H4 (cell line): ENCODE measurements at places on chromosomes 1 and 21.

- no peak for DNase-seq
Observed at GRCh38 chr1:219651993-219652392, 39.1 kb upstream of the ZC3H11B start.

DNA sequence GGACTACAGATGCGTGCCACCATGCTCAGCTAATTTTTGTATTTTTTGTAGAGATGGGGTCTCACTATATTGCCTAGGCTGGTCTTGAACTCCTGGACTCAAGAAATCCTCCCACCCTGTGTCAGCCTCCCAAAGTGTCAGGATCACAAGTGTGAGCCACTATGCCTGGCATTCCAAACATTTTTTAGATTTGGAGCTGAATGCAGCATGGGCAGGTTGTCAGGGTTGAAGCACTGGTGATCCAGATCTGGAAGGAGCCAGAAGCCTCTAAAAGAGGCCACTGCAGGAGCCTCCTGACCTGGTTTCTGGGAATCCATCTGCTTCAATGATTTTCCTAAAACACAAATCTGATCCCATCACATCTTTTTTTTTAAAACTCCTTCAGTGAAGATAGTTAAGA, 1.8 kb upstream of the CTPS1 start:
- DNase-seq = no peak

- no peak for DNase-seq
Observed at GRCh38 chr1:183218971-183219615, 33.0 kb downstream of the LAMC2 start.

DNA sequence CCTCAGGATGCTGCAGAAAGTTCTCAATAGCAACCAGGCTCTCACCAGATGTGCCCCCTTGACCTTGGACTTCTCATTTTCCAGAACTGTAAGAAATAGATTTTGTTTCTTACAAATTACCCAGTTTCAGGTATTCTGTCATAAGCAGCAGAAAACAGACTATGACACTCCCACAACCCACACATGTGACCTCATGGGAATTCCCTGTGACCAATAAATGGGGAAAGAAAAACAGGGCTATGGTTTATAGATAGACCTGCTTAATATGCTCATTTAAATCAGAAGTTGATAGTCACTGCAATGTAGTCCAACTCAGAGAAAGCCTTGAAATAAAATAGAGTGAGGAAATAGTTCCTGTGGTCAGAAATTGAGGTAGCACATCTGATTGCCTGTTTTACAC, 380.9 kb upstream of the PTBP2 start:
- DNase-seq = no peak

DNA sequence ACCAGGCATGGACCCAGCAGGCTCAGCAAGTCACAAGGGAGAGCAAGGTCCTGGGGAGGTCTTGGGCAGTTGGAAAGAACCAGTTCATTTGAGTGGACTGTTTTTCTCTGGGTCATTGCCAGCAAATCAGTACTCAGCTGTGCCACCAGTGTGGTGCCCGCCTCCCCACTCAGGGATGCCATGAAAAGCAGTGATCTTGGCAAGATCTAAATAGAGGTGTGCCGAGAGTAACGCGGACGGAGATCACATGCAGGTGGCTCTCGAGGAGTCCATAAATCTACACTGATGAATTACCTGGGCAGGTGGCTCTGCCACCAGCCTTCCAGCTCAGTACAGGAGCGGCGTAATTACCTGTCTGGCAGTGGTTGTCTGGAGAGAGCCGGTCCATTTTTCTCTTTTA, 642.2 kb downstream of the PTPRU start:
- no peak for DNase-seq

- peak; percentile 35 for DNase-seq
Observed at GRCh38 chr1:210264496-210265380, 32.1 kb downstream of the SERTAD4 start.

- no peak for DNase-seq
Observed at GRCh38 chr1:118914379-118915161, 73.6 kb downstream of the TBX15 start.

- DNase-seq = no peak
Observed at GRCh38 chr21:17343055-17343454, 169.8 kb upstream of the CXADR start.

GRCh38 chr1:186611156-186611555, 69.1 kb downstream of the PTGS2 start:
- no peak for DNase-seq

GRCh38 chr1:19443326-19443725, 42.0 kb downstream of the CAPZB start:
- DNase-seq = no peak

- DNase-seq = no peak
Observed at GRCh38 chr1:201489643-201490261, 17.2 kb downstream of the CSRP1 start.

GRCh38 chr1:184385865-184386311, 941 bp upstream of the C1orf21 start:
- DNase-seq = no peak

- DNase-seq = no peak
Observed at GRCh38 chr1:184823080-184823479, 68.4 kb upstream of the EDEM3 start.

DNA sequence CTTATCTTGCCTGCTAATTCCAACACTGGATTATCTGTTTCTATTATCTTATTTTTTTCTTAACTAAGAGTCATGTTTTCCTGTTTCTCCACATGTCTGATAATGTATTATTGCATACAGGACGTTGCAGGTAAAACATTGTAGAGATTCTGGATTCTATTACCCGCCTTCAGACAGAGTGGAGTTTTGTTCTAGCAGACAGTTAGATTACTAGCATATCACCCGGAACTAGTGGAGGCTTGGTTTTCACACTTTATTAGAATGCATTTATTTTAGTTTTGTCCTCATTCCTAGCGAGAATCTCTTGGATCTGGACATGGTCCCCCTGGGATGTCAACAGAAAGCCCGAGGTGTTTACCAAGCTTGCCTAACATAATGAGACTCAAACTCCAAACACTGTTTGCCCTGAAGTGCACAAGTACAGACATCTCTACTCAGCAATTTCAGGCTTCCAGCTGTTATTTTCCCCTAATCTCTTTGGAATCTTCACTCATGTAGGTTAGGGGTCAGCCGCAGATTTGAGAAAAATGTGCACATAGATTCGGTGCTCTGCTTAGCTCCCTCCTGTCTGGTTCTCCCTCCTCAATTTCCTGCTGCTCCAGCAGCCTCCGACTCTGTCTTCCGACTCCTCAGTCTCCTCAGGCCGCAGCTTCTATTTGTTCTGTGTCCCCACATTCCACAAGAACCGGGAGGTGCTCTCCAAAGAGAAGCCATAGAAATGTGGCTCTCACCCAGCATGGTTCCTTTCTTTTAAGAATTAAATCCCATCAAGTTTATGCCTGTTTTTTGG, 36.8 kb upstream of the PTPRF start:
- no peak for DNase-seq

GRCh38 chr1:1778663-1779319, 521 bp upstream of the NADK start:
- DNase-seq = no peak

DNA sequence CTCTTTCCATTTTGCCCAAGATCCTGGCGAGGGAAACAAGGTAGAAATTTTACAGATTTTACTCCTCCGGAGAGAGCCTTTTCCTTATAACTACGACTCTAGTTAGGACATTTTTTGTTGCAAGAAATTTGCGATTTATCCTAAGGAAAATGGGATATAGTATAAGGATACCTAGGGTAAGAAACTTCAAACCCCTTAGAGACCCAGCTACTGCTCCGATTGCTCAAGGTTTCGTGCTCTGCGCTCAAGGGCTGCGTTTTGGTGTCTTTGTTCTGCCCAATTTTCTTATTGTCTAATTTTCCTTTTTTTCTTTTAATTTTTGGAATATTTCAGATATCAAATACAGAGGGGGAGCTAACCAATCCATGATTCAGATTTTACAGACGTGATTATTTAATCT, 1.5 kb downstream of the TTC3 start:
- DNase-seq = no peak

GRCh38 chr1:167013108-167013929, 24.2 kb downstream of the MAEL start:
- no peak for DNase-seq

DNA sequence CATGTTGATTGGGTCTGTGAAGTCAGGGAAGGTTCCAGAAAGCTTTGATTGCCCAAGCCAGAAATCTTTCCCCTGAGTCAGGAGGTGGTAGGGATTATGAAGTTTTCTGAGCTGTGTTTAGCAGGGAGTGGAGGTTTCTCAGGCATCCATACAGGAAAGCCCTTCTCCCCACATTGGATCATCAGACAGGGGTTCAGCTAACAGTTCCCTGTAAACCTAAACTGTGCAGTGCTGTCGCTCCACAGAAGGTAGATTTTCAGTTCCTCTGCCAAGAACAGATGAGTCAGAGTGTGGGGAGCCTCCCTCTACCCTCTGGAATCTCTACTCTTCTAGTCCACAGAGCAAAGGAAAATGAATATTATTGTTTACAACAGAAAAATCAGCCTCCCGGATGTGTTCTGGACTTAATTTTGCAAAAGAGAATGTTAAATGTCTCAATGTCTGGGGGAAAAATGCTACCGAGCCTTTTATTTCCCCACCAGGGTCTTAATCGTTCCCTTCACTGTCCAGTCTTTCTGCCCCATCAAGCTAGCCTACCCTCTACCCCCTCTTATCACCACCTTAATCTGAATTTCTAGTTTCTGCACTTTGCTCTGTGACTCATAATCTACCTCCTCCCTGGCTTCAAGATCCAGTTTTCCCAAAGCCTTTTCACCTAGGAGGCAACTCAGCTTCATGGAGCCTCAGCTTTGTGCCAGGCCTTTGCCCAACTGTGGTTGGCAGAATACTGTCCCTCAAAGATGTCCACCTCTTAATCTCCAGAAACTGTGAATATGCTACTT, 355.6 kb downstream of the PRDM2 start:
- peak; percentile 65 for DNase-seq

GRCh38 chr1:156474966-156475365, 25.6 kb downstream of the MEF2D start:
- DNase-seq = no peak

- DNase-seq = peak; percentile 40
Observed at GRCh38 chr1:69421286-69421685, 146.4 kb upstream of the LRRC7 start.

- no peak for DNase-seq
Observed at GRCh38 chr1:58497499-58497898, 49.0 kb downstream of the OMA1 start.

- no peak for DNase-seq
Observed at GRCh38 chr1:88897070-88897730, 5.8 kb upstream of the GTF2B start.

GRCh38 chr1:199151634-199152425, 513.0 kb downstream of the PTPRC start:
- no peak for DNase-seq

DNA sequence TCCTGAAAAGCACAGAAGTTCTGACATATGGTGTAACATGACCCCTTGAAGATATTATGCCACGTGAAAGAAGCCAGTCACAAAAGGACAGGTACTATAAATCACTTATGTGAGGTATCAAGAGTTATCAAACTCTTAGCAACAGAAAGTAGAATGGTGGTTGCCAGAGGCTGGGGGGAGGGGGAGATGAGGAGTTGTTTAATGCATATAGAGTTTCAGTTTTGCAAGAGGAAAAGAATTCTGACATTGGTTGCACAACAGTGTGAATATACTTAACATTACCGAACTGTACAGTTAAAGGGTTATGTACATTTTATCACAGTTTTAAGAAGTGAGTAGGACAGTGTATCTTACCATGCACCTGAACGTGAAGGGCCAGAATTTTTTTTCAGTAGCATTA, 80.0 kb downstream of the USP25 start:
- DNase-seq = no peak

- no peak for DNase-seq
Observed at GRCh38 chr1:98565951-98566350, 95.6 kb upstream of the SNX7 start.

GRCh38 chr1:112387807-112388206, 8.2 kb upstream of the CTTNBP2NL start:
- no peak for DNase-seq

DNA sequence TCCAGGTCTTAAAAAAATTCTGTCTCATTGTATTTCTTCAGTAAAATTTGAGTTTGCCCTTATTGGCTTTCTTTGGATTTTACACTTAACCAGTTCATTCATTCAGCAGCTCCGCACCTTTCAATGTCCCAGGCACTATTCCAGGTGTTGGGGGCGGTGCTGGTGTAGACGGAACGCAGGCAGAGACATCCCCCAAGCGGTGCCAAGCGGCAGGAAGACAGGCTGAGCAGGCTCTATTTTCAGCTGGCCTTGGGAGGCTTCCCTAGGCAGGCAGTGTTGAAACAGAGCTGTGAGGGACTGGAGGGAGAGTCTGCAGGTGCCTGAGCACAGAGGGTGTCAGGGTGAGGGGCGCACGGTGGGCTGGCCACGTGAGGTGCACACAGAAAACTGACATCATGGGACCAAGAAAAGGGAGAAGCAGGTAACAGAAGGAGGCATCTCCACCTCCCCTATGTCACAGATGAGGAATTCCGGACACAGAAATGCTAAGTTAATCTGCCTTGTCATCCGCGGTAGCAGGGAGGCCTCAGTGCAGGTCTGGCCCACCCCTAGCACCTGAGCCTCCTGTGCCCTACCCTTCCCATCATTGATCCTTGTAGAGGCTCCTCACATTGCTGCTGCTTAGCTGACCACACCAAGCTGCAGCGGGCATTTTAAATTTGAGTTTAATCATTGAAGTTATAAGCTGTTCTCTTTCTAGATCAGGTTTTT, 40.8 kb downstream of the SLC37A1 start:
- DNase-seq = no peak

DNA sequence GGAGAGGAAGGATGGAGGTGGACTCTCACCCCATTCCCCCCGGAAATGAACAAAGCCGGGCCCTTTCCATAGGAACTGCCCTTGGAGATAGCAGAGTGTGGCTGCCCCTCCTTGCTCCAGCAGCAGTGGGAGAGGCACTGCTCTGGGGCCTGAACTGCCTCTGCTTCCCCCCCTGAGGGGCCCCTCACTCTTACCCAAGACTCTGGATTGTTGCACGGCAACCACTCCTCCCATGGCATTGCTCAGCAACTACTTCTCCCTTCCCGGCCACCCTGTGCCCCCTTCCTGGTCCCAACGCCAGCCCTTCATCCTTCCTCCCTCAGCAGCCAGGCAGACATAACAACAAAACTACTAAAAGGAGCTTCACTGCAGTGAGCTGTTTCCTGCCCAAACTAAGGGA, 3.0 kb upstream of the ACKR1 start:
- DNase-seq = no peak

DNA sequence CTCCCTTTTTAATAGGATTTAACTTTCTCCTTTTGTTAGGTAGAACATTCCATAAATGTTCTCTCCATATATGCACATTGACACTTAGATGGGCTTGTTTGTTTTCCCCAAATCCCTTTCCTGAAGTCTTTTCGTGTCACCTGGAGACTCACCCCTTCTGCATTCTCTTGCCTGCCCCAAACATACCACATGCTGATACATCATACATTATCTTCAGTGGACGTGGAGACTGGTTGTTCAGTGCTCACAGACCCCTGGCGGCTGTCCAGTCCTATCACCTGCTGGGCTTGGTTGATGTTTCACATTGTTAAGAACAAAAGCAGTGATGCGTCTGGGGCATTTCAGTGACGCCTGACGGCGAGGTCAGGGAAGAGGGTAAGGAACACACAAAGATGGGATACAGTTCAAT, 22.2 kb downstream of the FMOD start:
- no peak for DNase-seq
